Stimulated activated CD4-positive, alpha-beta T cell treated with anti-CD3 and anti-CD28 coated beads, Interleukin-12 subunit alpha, Interleukin-12 subunit beta, amount 100 ng/mL, for 4 hours (primary cell): ENCODE measurements at places on chromosomes 3 and 15.

- no peak for DNase-seq
These were observed 1.2 kb downstream of the C3orf85 start for GRCh38 chr3:109137761-109138160.

DNA sequence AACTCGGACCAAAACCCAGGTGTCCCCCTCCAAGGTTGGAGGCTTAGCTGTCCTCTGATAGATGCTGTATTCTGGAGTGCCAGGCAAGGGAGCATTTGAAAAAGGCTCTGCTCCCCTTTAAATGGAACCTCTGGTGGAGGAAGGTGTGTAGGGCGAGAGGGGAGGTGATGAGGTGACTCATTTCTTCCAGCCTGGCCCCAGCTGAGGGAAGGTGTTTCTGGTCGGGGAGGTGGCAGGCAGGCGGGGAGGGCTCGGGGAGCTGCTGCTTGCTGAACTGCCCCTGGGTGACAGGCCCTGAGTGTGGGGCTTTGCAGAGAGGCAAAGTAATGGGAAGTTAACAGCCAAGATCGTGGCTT is 18.8 kb downstream of the PSTPIP1 start:
- peak; percentile 76 for DNase-seq

- no peak for DNase-seq
These were observed 86.6 kb upstream of the GSK3B start for GRCh38 chr3:120180731-120181412.

DNA sequence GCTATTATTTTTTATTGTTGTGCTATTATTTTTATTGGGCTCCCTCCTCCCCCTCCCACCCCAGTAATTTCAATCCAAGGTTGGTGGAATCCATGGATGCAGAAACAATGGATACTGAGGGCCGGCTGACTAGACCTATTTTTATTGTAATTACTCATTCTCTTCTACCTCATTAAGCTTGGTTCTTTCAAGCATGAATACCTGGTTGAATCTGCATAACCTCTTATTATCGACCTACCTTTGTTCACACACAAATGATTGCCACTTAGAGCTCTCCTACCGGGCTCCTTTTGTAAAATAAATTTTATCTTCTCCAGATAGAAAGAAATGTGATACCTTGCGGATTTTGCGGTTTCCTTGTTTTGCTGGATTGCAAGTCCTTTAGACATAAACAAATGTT is 31.6 kb downstream of the BTD start:
- DNase-seq: no peak

DNA sequence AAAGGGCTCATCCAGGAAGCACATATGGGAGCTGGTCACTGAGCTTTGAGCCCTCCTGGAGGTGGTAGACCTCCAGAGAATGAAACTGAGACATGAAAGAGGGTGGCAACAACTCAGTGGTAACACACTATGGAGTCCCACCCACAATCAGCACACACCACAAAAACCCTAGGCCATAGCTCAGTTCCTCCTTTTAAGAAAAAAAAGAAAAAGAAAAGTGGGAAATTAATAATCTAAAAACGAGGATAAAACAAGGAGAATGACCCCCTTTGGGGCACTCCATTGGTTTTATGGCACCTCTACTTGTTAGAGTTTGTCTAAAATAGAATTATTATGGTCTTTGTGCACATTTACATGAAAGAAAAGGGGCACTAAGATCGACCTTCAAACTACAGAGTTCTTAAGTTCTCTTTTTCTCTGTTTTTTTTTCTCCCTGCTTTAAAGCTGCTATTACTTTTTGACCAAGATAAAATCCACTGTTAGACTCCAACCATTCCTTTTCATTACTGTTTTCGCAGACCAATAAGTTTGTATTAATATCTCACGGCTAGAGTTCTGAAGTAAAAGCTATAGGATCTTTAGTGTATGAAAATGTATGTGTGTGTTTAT is 40.2 kb upstream of the ZBTB20 start:
- DNase-seq: no peak

- DNase-seq: no peak
These were observed 57.7 kb downstream of the SEMA5B start for GRCh38 chr3:122969585-122970469.

DNA sequence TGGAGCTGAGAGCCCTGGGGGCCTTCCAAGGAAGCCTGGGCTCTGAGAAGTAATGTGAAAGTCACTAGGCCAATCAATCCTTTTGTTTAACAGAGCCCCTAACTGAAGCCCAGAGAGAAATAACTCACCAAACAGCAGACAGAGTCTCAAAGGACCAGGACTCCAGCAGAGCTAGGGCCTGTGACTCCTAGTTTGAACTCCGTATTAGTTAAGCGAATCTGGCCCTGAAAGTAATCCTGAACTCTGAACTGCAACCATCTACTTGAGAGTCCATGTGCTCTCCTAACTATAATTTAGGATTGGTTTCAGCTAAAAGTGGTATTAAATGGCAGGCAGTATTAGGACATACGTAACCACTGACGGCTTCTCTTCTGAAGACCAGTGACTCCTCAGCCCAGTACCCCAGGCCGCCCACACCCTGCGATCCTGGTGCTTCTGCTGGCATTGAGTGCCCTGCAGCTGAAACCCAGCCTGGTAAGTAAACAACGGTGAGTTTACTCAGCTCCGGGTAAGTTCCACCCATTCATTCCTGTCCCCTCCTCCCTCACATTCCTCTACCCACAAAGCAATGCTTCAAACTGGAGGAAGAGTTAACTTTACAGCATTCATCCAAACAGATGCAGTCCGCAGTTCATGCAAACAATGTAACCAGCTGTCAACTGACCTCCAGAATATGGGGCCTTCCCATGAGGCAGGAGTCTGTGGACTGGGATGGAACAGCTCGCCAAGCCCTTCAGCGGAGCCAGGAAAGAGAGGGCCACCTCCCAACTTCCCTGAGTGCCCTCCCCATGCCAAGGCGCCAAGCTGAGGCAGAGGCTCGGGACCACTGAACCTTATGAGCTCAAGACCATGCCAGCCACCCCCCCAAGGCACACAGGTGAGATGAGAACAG is 7.3 kb downstream of the MYO5C start:
- no peak for DNase-seq

GRCh38 chr3:106013971-106014370 is 145.2 kb upstream of the CBLB start:
- DNase-seq: no peak

GRCh38 chr3:111047812-111048435 is 23.7 kb upstream of the NECTIN3 start:
- DNase-seq: no peak

GRCh38 chr3:189547448-189547847 is 83.7 kb upstream of the TP63 start:
- no peak for DNase-seq

DNA sequence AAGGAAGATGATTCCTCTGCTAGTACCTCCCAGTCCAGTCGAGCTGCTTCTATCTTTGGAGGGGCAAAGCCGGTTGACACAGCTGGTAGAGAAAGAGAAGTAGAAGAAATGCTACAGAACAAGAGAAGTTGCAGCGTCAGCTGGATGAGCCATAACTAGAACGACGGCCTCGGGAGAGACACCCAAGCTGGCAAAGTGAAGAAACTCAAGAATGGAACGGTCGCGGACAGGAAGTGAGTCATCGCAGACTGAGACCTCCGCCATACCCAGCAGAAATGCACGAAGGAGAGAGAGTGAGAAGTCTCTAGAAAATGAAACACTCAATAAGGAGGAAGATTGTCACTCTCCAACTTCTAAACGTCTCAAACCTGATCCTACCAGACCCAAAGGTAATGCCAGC is 19.0 kb upstream of the PARP14 start:
- DNase-seq: no peak

DNA sequence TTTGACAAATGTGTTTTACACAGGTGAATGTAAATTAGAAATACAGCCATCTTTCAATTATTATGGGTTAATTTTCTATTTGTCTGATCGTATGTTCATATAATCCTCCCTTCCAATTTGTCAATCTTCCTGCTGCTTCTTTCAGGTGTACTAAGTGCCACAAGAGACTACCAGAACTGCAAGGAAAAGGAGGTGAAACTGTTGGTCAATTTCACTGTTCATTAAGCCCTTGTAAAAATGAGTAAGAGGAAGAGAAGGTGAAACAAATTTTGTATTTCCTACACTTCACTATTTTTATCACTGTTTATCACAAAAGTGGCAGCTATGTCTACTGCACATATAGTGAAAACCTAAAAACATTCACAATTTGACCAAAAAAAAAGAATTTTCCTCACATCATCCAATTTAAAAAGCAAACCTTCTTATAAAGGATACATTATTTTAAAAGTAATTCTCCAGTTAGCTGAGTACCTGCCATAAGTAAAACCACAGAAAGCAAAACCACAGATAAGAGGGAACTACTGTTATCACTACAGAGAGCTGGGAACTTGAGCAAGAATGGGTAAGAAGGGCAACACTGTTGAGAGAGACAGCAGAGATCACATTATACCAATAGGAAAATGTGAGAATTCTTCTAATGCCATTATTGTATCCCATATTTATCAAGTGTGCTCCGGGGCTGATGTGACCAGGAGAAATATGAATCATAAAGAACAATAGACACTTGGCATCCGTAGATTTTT is 163.0 kb downstream of the TBC1D5 start:
- no peak for DNase-seq

DNA sequence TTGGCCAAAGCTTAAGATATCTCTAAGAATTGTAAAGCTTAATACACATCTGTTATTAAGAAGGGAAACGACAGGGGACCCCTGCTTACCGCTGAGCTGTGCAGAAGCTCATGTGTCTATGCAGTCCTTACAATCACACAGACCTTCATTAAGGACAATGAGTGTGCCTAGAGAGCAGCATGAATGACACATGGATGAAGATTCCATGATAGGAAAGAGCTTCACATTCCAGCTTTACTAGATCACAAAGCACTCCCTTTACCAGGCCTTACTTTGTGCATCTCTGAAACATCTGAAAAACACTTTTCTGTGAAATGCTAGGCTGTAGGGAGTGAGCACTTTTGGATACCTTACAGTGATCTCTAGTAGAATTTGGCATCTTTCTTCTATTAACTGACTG is 32.0 kb downstream of the RNF168 start:
- DNase-seq: no peak

DNA sequence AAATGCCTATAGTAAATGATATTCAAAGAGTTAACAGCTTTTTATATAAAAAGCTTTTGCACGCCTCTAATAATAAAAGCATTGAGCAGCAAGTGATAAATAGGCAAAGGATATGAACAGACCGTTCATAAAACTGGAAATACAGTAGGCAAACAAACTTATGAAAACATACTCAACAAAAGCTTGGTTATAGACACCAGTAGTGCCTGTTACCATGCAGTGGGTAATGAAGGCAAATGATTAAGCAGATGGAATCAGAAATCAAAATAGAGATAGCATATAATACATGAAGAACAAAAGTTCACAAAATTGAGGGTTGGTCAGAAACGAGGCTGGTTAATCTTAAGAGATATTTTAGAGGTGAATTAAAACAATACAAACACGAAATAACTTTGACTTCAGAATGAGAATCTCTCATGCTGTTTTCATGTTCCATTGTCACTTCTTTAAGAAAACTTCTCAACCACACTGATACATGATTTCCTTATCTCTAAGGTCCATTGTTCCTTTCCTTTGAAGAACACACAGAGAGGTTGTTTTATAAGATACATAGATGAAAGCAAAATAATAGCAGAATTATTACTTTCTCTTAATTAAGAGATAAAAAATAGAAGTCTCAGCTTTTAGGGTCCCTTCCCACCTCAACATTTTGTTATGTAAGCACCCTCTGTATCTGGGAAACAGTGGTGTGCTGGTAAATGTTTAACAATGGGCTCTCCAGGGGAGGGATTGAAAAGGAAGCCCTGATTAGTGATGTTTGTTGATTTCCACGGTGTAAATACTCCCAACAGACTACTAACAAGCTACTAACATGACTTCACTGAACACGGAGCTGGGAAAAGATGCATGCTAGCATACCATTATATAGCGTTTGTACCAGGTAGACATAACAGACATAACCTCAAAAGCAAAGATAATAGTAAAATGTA is 12.6 kb downstream of the RASGRP1 start:
- DNase-seq: no peak
